Astrocyte (in vitro differentiated cells and primary cell): ENCODE measurements at places on chromosomes 6 and 20.

- H3K36me3 ChIP-seq, result no peaks in the 10 kb centered on the region
- H3K27ac ChIP-seq, result peak overlapping the region; percentile 66
- no peaks in the 10 kb centered on the region for H3K27me3 ChIP-seq
- peak; percentile 53 for DNase-seq
- H3K4me1 ChIP-seq, result peaks cover 8% of the 10 kb centered on the region
- no peak overlapping the region for H3K4me3 ChIP-seq
Measured at GRCh38 chr20:15703171-15703911, 869.9 kb downstream of the KIF16B start.

DNA sequence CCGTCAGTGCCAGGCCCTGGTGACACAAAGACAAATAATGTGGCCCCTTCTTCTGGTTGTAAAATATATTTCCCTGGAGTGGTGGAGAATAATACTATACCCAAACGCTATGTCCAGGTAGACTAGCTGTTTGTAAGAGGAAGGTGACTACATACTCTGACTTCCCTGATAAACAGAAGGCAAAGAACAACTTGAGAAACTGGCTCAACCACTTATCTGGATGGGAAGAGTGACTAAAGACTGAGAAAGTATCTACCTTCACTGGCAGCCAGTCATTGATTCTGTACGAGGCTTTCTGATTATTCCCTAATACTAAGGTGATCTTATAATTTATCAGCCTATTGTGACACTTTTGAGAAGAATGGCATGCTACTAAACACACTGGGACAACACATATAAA lies 569.7 kb downstream of the EPHA7 start:
- H3K27ac ChIP-seq, result no peak overlapping the region
- no peak overlapping the region for H3K4me3 ChIP-seq

DNA sequence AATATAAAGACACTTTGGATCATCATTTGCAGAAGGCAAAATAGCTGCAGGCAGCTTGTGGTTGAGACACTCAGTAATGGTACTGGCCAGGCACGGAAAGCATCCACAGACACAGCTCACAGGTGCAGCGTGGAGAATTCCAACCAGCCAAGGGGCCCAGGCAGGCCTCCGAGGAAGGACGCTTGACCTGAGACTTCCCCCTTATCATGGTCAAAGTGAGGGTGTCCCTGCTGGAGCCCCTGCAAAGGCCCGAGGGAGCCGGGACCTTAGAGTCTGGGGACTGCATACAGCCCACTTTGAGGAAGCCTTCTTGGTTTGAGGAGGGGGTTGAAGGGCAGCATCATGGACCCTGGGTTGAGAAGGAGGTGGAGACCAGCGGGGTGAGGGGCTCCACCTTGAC lies 15.1 kb upstream of the MYT1 start:
- H3K27me3 ChIP-seq, result no peaks in the 10 kb centered on the region
- no peak overlapping the region for H3K27ac ChIP-seq
- no peak for DNase-seq
- no peaks in the 10 kb centered on the region for H3K36me3 ChIP-seq

GRCh38 chr6:148027201-148027600 lies 315.4 kb upstream of the SASH1 start:
- no peaks in the 10 kb centered on the region for H3K4me1 ChIP-seq
- H3K27me3 ChIP-seq, result no peaks in the 10 kb centered on the region
- H3K36me3 ChIP-seq, result no peaks in the 10 kb centered on the region
- no peak for DNase-seq

DNA sequence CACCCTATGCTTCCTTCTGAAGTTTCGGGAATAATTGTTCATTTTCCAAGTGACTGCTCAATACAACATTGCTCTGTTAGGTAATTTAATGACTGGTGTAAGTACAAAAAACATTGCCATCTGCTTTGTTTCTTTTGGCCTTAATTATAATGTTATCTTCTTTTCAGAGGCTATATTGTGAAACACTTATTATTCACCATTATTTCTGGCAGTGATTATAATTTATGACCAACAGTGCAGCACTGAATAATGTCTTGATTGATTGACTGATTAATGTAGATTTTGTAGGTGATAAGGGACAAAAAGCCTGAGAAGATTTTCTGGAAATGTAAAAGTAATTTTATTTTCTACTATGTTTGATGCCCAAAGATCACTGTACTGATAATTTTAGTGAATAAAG lies 377.7 kb downstream of the PLCB1 start:
- DNase-seq, result peak; percentile 29
- H3K4me1 ChIP-seq, result no peaks in the 10 kb centered on the region
- H3K27me3 ChIP-seq, result no peaks in the 10 kb centered on the region
- H3K4me3 ChIP-seq, result no peak overlapping the region
